ENCODE measurements at places on chromosomes 2 and 18.

DNA sequence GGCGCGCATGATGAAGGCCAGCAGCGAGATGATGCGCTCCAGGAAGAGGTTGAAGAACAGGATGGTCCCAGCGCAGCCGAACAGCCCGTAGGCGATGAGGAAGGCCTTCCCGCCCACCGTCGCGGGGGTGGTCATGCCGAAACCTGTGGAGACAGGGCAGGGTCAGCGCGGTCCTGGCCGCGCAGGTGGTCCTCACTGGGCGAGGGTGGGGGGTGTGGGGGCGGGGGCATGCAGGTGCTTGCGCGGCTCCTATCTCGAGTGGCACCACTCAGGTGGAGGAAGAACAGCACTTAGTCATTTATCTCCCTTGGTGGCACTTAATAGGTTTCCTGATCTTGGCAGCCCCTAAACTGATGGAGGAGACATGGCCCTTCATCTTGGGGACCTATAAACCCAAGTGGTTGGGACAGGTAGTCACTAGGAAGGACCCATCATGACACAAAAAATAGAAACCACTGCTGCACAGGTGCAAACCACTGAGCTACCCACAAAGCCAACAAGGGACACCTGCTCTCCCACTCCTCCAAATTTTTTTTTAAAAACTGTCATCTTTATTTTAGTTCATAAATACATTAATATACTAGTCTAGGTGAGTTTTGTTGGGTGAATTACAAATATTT, 118.8 kb downstream of the MSH2 start:
- no peak for DNase-seq

- no peak for DNase-seq
These were observed 107.5 kb upstream of the SPATS2L start for GRCh38 chr2:200199005-200199404.

DNA sequence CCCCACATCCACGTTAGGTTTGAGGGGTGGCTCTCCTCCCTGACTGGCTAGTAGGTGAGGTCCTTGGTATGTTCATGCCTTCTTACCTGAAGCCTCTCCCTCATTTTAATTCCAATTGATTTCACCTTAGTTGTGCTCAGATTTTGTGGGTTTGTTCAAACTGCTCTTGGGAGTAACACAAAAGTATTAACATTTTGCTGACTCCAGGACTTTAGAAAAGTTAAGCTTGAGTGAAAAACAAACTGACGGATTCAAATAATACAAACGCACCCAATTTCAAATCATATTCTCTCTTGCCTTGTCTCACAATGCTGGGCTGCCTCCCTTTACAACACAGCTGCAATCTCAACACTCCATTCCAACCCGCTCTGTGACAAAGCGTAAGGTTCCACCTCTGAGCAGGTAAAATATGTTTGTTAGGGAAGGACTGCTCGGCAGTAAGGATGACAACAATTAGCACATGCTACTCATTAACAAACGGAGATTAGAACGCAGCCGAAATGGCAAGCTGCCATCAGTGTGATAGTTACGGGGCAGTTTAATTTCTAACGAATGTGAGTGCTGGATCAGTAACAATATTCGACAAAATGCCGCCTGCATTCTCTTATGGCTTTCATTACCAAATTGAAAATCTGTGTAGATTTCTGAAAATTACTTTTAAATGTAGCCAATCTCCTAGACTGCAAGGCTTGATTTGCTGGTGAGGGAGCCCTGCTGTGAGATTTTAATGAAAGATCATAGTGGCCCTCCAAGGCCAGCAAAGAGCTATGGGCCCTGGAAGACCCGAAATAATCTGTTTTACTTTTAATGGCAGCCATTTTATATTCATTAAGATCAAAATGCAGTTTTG, 730.6 kb upstream of the FANCL start:
- no peak for DNase-seq

GRCh38 chr2:149039213-149039724, 770 bp downstream of the LYPD6B start:
- no peak for DNase-seq

DNA sequence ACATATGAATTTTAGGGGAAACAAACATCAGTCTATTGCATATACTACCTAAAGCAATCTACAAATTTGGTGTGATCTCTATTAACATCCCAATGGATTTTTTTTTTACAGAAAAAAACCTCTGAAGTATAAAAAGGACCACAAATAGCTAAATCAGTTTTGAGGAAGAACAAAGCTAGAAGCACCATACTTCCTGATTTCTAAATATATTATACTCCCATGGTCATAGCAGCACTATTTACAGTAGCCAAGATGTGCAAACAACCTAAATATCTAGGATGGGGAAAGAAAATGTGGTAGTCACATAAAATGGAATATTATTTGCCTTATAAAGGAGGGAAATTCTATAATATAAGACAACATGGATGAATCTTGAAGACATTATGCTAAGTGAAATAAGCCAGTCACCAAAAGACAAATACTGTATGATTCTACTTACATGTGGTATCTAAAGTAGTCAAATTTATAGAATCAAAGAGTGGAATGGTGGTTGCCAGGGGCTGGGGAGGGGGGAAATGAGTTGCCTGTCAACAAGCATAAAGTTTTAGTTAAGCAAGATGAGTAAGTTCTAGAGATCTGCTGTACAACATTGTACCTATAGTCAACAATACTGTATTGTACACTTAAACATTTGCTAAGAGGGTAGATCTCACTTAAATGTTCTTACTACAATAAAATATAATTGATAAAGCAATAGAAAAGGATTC, 17.6 kb upstream of the CASP8 start:
- DNase-seq = no peak

Measured in SK-N-MC (cell line).